ENCODE measurements at places on chromosomes 7 and 10.

- no peak for DNase-seq
Observed at GRCh38 chr10:91742229-91742628, 56.0 kb upstream of the TNKS2 start.

DNA sequence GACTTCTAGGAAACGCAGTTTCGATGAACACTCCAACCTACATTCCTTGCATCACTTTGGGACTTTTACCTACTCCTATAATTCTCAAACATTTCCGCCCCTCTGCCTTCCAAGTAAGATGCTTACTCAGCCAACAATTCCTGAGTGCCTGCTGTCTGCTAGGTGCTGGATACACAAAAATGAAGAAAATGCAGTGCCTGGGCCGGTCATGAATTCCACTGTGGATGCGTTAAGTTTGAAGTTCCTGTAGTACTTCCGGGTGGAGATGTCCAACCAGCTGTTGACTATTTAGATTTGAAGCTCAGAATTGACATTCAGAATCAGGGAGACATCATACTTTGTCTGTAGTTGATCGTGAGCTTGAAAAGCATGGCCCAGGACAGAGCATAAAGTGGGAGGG, 89.2 kb downstream of the LYZL1 start:
- no peak for DNase-seq

DNA sequence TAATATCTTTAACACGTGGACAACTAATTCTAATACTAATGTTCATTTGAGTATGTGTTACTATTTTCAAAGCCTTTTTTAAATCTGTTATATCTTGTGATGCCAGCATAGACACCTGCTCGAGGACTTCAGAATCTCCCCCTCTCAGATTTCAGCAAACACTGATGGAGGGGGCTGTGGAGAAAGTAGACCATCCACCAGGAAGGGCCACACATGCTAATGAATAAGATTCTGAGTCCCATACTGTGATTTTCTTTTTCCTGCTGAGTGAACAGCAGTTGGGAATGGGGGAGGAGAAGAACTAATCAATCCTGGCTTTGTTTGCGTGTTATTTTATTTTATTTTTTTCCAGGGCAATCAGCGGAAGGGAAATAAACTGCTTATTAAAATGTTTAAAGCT, 157.9 kb upstream of the CSTF2T start:
- DNase-seq = no peak

GRCh38 chr10:78255796-78256638, 222.4 kb downstream of the RPS24 start:
- peak; percentile 84 for DNase-seq

GRCh38 chr10:8617792-8618191, 563.3 kb downstream of the GATA3 start:
- DNase-seq = no peak

- DNase-seq = no peak
Observed at GRCh38 chr7:82247814-82248433, 195.7 kb downstream of the CACNA2D1 start.
